ENCODE measurements at places on chromosomes 6 and 20.

DNA sequence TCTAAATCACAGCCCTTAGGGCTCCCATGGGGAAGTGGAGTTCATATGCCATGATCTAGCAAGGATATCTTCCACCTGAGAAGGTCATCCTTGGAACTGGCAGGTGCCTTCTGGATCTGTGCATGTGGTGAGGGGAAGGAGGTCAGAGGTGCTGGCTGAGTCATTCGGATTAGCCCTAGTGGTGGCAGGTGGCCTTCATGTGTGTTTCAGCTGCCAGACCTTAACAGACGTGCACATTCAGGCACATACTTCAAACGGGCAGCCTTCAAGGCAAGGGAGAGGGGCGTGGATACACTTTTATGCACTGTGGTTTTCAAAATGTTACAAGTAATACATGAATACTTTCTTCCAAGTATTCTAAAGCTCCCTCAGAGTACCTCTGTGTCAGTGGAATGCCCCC is 51.2 kb downstream of the BMP6 start:
- DNase-seq, result no peak

GRCh38 chr6:162315291-162315690 is 412.3 kb downstream of the PRKN start:
- no peak for DNase-seq

DNA sequence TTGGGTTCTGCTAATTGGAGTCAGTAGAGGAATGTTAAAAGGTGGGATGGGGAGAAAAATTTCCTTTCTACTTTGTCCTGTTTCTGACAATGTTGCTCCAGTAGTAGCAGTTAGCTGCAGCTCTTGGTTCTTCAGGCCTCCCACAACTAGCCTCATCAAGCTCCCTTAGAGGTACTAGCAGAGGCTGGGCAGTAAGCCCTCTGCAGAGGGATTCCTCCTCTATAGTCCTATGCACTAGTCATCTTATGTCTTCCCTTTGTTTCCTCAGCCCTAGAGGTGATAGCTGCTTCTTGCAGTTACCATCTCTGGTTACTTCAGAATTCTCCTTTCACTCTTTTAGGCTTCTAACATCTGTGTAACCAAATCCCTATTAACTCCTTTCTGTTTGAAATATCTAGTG is 99.8 kb downstream of the FILIP1 start:
- DNase-seq, result no peak

DNA sequence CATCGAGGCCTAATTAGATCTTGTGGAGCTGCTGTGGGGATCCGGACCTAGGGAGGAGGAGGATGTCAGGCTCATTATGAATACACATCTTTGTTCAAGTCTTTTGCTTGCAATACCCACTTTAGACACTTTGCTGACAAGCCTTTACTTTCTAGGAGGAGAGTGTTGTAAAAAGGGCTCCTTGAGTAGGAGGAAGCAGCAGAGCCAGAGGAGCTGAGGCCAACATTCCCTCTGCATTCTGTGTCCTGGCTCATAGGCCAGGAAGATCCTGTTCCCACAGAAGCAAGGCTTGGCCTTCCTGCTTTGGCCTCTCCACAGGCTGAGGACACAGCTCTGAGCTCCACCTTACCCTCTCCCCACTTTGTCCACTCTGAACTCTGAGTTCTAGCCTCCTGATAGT is 67.1 kb downstream of the TPD52L1 start:
- no peak for DNase-seq

GRCh38 chr20:48986899-48987298 is 59.2 kb upstream of the CSE1L start:
- DNase-seq, result no peak

GRCh38 chr6:73665686-73666319 is 12.0 kb upstream of the SLC17A5 start:
- no peak for DNase-seq

DNA sequence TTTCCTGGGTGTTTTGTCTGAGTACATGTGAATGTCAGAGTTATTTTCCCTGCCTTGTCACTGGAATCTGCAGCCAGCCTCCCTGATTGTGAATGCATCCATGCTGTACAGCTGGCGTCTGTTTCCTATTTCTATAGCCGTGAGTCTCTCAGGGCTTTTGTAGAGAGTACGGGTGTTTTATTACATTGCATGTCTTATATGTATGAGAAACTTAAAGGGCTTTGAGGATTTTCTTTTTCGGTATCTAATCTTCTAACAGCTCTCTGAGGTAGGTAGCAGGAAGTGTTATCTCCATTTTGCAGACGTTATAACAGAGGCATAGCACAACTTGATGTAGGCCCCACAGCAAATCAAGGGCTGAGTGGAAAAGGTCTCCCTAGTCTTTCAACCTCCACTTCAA is 272.9 kb downstream of the PRL start:
- no peak for DNase-seq

- no peak for DNase-seq
Observed at GRCh38 chr6:52647199-52647598, 23.7 kb upstream of the TMEM14A start.

GRCh38 chr20:24764794-24765202 is 184.3 kb upstream of the CST7 start:
- no peak for DNase-seq

GRCh38 chr6:111834356-111834755 is 38.9 kb downstream of the FYN start:
- DNase-seq, result no peak

- DNase-seq, result no peak
Observed at GRCh38 chr6:31697555-31697954, 5.6 kb downstream of the ABHD16A start.

GRCh38 chr6:138400326-138400725 is 3.7 kb upstream of the HEBP2 start:
- no peak for DNase-seq

DNA sequence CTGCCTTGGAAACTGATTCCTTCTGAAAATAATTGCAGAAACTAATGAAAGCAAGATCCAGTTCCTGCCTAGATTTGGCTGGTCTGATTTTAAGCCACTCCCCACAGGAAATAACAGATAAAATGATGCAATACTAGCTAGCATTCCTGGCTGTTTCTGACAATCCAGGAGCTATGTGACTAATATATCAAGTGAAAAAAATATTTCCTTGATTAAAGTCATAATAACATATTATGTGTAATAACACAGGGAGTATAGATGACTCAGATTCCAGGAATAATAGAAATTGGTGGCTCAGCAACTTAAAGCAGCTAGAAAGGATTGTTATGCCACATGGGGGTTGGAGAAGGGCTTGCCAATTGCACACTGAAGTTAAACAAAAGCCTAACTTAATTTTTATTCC is 182.7 kb upstream of the SALL4 start:
- no peak for DNase-seq

- no peak for DNase-seq
Observed at GRCh38 chr20:24958506-24959385, 9.7 kb downstream of the CST7 start.

DNA sequence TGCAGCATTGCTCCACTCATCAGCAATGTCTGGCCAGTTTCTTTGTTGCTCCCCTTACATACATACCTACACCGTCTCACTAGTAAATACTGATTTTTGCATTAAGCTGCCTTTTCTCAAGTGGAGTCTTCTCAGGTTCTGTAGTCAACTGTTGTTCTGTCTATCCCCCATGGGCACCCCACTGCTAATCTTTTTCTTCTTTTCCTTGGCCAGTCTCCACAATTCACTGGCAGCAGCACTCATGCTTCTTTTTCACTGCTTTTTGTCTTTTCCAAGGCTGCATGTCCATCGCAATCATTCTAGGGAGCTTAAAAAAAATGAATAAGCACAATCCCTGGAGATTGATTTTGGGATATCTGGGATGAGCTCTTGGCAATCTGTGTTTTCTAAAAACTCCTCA is 10.3 kb upstream of the ERVFRD-1 start:
- DNase-seq, result no peak

GRCh38 chr6:106241498-106241897 is 84.1 kb downstream of the ATG5 start:
- no peak for DNase-seq

DNA sequence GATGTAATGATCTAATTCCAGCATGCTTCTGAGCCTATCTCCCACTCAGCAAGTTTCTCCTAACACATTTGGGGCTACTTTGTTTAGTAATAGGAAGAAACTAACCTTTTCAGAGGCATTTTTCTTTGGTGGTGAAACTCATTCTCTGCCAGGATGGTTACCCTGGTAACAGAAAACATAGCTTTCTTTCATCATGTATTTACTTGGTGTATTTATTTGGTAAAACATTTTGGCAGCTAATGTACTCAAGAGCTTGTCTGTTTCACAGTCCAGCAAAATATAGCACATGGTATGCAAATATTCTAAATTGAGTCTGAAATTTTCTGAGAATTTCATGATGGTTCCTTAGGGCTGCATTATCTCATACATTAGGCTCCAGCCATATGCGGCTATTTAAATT is 100.0 kb downstream of the SLC35B3 start:
- no peak for DNase-seq

DNA sequence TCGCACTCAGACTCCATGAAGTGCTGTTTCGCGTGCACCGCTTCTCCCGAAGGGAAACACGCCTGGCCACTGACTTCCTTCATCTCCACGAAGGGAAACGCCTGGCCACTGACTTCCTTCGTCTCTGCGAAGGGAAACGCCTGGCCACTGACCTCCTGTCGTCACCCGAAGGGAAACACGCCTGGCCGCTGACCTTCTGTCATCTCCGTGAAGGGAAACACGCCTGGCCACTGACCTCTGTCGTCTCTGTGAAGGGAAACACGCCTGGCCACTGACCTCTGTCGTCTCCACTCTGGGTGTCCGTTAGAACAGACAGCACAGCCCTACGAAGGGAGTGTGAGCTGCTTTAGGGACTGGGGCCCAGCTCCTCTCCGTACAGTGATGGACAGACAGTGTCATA is 17.1 kb upstream of the ADRM1 start:
- no peak for DNase-seq

GRCh38 chr20:49557449-49557848 is 10.5 kb downstream of the PTGIS start:
- no peak for DNase-seq

DNA sequence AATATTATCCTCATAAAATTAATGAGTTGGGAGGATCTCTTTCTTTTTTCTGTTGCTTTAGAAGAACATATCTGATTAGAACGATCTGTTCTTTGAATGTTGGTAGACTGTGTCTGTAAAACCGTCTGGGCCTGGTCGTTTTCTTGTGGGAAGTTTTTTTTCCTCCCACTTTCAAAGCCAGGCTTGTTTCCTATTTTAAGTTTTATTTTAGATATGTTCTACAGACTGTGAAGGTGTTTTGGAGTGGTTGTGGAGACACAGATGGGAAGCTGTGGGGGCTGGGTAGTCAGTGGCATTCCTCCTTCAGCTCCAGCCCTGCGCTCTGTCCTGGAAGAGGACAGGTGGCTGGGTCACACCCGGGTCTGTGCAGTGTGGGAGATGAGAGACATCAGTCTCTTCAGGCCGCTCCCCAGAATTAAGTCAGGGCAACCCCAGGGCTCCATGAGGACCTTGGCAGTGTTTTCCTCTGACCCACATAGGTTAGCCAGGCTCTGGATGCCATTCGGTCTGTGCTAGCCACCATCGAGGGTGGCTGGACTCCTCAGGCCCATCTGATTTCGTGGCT is 92.0 kb upstream of the SCP2D1 start:
- DNase-seq, result no peak

DNA sequence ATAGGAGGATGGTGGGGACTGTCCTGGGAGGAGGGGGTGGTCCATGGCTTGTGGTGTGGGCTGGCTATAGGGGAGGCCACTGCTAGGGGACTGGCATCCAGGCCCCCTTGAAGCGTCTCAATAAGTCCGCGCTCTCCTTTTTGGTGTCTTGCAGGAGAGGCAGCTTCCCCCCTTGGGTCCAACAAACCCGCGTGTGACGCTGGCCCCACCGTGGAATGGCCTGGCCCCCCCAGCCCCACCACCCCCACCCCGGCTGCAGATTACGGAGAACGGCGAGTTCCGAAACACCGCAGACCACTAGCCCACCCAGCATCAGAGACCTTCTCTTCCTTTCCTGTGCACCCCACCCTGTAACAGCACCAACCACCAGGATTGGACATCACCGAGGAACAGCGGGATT is 2.8 kb upstream of the ZBTB9 start:
- no peak for DNase-seq

- DNase-seq, result no peak
Observed at GRCh38 chr20:52342913-52343312, 151.3 kb upstream of the ZFP64 start.

GRCh38 chr6:117371492-117371891 is 54.2 kb downstream of the ROS1 start:
- no peak for DNase-seq

GRCh38 chr20:12965870-12966251 is 42.9 kb upstream of the SPTLC3 start:
- no peak for DNase-seq

All from SK-N-DZ (cell line).